Stimulated activated CD4-positive, alpha-beta T cell treated with anti-CD3 and anti-CD28 coated beads, Interleukin-1b, Interleukin-23, amount 100 ng/mL, for 1 hour (primary cell): ENCODE measurements at places on chromosomes 2 and 18.

DNA sequence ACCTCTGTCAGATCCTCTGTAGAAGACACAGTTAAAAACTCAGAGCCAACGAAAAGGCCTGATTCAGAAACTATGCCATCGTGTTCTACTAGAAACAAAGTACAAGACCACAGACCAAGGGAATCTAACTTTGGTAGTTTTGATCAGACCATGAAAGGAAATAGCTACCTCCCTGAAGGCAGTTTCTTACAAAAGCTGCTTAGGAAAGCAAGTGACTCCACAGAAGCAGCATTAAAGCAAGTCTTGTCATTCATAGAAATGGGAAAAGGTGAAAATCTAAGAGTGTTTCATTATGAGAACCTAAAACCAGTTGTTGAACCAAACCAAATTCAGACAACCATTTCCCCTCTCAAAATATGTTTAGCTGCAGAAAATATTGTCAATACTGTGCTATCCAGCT is 58.2 kb downstream of the FSIP2 start:
- DNase-seq: no peak

DNA sequence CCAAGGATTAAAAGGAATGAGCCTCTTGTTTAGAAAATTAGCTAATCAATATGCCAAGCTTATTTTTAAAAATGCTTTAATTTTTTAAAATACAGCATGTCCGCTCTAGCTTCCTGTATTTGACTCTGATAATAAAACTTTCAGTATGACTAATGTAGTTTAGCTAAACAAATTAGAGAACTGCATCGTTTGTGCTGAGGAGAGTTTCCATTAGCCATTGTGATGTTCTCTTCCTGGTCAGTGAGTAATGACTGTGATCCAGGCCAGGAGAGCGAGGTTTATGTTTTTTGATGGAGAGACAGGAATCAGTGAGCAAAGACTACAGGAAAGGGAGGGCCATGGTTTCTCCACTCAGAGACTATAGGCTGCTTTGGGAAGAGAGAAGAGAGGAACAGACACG is 237.2 kb upstream of the ETAA1 start:
- DNase-seq: no peak

DNA sequence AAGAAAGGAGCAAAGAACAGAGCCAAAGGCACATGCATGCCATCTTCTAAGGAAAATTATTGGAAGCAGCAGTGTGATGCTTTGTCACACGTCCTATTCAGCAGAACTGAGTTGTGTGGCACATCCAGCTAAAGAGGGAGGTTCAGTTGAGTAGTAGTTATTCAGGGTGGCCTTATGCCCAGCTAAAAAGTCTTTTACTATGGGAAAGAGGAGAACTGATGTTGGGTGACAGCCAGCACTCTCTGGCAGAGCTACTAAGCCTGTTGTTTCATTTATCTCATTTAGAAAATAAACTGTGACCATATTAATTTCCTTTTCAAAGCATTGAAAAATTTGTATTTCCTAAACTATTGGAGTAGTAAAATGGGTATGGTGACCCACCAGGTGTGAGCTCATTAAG is 18.5 kb downstream of the ITGA6 start:
- DNase-seq: no peak

GRCh38 chr2:45812011-45812500 is 160.6 kb downstream of the PRKCE start:
- DNase-seq: no peak

GRCh38 chr2:57343391-57344006 is 703.1 kb upstream of the VRK2 start:
- no peak for DNase-seq

- no peak for DNase-seq
These were observed 135.5 kb downstream of the MEIS1 start for GRCh38 chr2:66570471-66570870.

DNA sequence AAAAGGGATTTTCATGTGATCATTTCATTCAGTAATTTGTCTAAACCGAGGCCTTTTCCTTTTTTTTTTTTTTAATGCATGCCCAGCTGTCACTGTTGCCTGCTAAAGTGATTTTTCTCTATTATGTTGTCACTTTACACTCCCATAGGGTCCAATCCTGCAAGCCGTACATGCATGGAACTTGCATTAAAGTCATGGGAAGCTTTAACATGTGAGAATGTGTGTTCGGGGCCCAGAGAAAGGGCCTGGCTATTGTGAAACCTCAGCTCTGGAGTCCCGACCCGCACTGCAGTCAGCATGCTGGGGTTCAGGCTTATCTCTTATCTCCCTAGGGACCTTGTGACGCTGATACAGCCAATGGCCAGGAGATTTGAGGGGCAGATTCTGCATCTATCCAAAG is 474.6 kb downstream of the SLC4A3 start:
- no peak for DNase-seq

DNA sequence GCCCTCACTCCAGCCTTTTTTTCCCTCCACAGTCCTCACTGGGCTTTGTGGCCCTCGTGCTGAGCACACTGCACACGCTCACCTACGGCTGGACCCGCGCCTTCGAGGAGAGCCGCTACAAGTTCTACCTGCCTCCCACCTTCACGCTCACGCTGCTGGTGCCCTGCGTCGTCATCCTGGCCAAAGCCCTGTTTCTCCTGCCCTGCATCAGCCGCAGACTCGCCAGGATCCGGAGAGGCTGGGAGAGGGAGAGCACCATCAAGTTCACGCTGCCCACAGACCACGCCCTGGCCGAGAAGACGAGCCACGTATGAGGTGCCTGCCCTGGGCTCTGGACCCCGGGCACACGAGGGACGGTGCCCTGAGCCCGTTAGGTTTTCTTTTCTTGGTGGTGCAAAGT is 39.4 kb downstream of the STEAP3 start:
- no peak for DNase-seq

DNA sequence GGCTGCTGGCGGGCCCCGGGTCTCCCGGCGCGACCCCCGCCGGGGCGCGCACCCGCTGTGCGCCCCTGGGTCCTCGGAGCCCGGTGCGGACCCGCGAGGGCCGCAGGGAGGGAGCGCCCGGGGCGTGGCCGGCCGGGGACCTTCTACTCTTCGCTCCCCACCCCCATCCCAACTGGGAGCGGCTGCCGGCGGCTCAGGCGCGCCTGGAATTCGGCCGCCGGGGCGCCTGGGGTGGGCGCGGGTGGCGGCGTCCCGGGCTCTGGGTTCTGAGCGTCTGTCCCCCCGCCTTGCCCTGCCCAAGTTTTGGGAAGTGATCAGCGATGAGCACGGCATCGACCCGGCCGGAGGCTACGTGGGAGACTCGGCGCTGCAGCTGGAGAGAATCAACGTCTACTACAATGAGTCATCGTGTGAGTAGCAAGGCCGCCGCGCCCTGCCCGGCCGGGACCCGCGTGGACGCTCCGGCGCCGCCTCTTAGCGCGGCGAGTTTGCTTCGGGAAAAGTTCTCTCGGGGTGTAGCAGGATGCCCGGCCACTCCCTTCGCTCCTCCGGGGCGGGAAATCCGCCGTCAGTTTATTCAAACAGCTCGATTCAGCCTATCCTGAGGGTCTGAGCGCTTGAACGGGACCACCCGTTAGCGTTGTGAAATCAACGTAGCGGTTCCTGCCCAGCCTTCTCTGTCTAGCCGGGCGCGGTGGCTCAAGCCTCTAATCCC is 502 bp downstream of the TUBB6 start:
- DNase-seq: no peak

GRCh38 chr2:160225722-160226121 is 25.6 kb upstream of the ITGB6 start:
- no peak for DNase-seq

DNA sequence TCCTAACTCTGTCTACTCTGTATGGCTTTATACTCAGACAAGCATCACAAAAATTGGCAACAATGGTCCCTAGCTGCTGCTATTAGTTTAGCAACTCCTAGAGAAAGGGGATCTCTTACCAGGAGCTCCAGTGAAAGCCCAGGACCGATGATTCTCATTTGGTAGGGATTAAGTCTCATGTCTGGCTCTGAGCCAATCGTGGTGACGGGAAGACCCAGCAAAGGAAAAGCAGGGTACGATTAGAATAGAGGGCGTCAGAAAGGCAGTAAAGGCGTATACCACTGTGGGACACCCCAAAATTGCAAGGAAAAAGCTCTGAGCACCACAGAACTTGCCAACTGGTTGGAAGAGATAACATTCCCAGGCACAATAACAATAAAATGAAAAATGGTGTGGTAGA is 129.5 kb downstream of the MTCL1 start:
- DNase-seq: no peak

DNA sequence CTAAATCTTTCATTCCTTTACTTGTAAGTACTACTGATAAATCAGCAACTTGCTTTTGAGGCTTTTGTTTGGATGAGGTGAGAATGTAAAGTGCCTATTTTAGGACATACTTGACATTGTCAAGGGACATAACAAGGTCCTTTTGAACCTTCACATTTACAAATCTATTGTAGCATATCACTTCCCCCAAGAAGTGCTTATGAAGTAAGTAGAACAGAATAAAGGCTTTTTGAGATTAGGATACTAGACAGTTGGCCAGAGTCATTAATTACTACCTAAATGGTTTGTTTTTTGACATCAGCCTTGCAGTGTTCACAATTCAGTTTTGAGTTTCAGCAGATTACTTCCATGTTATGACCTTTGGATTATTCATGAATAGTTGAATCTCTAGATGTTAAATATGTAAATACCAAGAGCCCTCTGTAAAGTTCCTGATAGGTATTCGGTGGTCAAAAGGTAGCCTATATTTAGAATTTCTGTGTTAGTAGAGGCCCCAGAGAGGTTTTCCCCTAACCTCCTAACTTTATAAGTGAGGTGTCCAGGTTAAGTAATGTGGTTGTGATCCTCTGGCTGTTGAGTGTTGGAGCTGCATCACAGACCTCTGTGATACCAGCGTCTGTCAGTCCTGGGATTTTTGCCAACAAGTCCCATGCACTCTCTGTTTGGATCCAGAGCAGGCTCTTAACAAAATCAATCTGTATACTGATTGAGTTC is 67.2 kb downstream of the LCLAT1 start:
- no peak for DNase-seq

DNA sequence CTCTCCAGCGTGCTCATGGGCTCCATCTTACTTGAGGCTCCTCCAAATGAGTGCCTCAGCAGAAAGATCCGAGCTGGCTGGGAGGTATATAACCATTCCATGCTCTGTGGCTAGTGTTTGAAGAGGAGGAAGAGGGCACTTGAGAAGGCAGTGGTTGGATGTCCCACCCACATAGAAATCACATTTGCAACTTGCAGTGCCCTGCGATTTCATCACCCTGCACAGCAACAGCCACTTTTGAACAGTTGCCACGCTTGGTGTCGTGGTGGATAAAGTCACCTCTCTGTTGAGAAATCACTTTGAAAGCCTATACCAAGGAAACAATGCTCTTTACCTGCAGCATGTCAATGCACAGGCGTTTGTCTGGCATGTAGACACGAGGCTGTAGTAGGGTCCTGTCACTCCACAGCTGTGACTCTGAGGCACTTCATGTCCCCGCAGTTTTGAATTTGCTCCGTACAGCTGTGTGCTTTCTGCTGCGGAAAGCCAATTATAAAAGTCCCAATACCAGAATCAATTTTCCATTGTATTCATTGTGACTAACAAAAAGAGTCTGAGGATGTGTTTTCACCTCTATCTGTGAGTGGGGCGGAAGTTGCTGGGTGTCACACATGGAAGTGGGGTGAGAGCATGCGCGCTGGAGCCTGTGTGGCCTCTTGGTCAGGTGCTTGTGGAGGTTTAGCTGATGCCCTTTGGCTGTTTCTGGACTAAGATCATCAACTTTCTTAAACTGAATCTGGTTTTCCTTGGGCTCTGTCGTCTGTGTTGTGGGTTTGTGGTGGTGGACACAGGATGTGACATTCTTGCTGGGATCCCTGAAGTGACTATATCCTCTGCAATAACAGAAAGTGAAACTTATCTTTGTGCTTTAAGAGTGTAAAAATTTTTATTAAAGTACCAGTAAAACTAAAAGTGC is 2.8 kb downstream of the CNDP2 start:
- DNase-seq: peak; percentile 54

DNA sequence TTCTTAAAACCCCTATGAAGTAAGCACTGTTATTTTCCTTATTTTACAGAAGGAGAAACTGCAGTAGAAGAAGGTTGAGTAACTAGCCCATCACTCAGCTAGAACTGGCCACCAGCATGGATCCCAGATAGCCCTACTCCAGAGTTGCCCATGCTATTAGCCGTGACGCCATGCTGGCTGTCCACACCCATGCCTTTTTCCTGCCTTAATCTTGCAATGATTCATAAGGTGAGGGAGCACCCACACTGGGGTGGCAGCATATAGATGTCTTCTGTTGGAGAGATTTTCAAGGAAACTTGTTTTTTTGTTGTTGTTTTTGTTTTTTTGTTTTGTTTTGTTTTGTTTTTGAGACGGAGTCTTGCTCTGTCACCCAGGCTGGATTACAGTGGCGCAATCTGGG is 204.1 kb upstream of the HAAO start:
- no peak for DNase-seq

GRCh38 chr2:130790804-130791616 is 35.7 kb downstream of the AMER3 start:
- DNase-seq: no peak

DNA sequence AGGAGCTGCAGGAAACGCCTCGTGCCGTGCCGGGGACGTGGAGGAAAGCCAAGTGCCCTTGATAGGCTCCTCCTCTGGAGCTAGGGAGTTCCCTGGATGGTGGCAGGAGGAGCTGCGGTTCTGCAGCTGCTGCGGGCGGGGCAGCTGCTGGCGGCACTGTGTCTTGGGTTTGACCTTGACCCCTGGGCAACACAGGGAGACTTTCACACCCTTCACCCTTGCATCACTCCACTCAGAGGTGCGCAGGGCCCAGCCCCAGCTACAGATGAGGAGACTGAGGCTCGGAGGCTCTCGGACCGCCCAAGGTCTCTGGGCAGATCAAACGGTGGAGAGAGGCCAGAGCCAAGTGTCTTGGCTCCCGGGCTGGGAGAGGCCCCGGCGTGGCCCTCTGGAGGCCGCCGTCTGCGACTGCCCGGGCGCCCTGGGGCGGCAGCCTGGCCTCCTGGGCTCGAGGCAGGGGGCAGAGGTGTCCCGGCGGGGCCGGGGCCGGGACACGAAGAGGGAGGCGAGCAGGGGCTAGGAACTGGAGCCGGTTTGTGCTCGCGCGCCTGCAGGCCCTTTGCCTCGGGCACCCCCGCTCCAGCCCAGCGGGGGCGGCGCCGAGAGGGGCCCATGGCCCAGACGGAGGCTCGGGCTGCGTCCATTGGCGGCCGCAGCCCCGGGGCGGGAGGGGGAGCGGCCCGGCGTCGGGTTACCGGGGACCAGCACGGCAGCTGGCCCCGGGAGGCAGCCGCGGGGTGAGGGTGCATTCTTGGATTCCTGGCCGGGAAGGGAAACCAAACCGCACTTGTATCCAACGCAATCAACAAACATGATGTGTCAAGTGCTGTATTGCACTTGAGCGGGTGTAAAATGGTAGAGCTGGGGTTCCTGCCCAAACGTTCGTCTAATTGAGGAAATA is 129.6 kb upstream of the SLC1A4 start:
- no peak for DNase-seq
